ENCODE measurements at places on chromosomes 16 and 17. TPM values are rescaled to one million over a fixed set of nuclear protein-coding genes. Genes with fewer than 3 reads are reported as not detected.

SLC16A11 gene
- 0.47 TPM for total RNA-seq

- no peak for DNase-seq
Observed at GRCh38 chr16:55834049-55834448, 1.2 kb upstream of the CES1 start.

GRCh38 chr17:32488177-32488542, 1.4 kb downstream of the CDK5R1 start:
- no peak for DNase-seq

TP53TG3F gene
- total RNA-seq: not detected

DNA sequence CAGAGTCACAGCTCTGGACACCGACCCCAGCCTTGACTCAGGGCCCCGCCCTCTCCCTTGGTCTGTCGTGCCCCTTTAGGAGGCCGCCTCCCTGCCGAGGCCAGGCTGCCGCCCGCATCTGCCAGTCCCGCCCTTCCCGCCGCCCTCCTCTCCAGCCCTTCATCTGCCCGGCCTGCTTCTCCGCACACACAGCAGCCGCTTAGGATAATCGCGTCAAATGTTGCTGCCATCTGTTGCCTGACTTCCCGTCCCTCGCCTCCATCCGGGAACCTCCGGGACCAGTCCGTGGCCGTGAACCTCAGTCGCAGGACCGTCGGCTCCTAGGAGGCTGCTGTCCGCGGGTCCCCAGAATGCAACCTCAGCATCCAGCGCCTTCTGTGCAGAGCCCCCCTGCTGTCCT, 11.9 kb downstream of the GSE1 start:
- no peak for DNase-seq

DNA sequence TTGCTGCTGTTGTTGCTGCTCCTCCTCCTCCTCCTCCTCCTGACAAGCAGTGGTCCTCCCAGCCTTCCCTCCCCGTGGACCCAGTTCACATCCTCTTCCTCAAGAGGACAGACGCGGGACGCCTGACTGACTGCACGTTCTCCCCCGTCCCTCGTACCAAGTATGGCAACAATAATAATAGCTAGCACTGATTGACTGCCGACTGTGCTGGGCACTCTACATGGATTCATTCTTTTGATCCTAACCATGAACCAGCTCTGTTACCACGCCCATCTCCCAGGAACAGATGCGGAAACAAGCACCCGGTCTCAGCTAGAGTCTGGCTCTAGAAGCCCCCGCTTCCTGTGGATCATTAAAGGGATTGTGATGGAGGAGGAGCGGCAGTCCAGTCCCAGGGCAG, 78.0 kb downstream of the GNAO1 start:
- no peak for DNase-seq

DNA sequence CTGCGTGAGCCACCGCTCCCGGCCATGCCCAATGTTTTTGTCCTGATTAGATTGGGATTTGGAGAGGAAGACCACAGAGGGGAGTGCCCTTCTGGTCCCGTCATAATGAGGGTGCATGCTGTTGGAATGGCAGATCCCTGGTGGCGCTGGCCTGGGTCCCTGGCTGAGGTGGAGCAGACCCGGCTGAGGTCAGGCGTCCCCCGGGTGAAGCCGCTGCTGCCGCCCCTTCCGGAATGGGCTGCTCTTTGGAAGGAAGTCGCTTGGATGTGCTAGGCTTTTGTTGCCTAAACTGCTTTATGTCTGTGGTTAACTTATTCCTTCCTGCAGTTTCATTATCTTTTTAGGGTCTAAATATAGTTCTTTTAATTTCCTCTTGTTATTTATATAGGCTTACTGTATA, 120.3 kb upstream of the CHMP6 start:
- DNase-seq: no peak

DNA sequence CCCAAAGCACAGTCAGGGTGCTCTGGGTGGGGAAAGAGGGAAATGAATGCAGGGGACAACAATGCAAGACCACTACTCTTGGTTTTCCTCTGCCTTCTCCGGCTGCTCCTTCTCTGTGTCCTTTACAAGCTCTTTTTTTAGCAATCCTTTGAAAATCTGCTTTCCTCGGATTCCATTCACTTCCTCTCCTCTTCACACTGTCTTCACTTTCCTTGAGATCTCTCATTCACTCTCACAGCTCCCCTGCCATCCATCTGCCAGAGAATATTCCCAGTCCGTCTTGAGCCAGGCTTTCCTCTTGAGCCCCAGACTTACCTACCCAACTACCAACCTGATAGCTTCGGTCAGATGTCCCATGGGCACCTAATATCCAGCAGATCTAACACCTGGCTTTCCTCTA, 11.0 kb upstream of the SPOP start:
- no peak for DNase-seq

DNA sequence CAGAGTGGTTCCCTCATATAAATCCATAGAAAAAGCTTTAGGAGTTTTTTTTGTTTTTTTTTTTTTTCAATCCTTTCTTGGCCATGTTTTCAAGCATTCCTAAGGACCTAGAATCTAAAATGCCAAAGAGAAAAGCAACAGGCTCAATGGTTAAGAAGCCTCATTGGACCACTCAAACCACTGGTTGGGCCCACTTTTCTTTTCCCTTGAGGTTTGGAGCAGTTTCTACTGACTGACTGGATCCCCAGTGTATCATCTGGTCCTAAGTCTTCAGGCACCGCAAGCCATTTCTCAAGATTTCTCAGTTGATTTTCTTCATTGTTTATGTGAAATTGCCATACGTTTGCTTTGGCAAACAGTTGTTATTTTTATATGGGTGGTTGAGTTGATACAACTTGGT, 14.4 kb downstream of the METTL9 start:
- no peak for DNase-seq

LHX1 gene
- not detected for total RNA-seq

DNA sequence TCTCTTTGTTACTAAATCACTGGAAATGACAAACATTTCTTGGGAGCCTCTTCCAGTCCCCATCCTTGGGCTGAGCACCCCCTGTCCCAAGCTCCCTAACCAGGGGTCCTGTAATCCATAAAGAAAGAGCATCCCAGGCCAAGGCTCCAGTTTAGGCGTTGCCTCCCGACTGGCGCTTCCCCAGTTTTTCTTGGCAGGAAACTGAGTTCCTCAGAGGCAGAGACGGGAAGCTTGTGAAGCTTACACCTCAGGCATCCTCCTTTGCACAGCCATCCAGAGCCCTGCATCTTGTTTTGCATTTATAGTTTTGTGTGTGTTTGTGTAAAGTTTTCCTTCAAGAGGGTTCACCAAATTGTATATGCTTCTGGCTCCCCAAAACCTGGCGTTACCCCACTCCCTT, 7.1 kb downstream of the COPZ2 start:
- DNase-seq: no peak

SLC13A2 gene
- not detected for total RNA-seq

- DNase-seq: no peak
Observed at GRCh38 chr17:35073991-35074627, 10.6 kb upstream of the RFFL start.

GRCh38 chr17:50035945-50036344, 20.0 kb upstream of the ITGA3 start:
- DNase-seq: no peak

- DNase-seq: no peak
Observed at GRCh38 chr16:73124665-73125375, 76.9 kb upstream of the ZFHX3 start.

- no peak for DNase-seq
Observed at GRCh38 chr16:85309656-85310587, 197.7 kb upstream of the CIBAR2 start.

GRCh38 chr16:73976644-73977043, 320.0 kb upstream of the PSMD7 start:
- DNase-seq: no peak

DNA sequence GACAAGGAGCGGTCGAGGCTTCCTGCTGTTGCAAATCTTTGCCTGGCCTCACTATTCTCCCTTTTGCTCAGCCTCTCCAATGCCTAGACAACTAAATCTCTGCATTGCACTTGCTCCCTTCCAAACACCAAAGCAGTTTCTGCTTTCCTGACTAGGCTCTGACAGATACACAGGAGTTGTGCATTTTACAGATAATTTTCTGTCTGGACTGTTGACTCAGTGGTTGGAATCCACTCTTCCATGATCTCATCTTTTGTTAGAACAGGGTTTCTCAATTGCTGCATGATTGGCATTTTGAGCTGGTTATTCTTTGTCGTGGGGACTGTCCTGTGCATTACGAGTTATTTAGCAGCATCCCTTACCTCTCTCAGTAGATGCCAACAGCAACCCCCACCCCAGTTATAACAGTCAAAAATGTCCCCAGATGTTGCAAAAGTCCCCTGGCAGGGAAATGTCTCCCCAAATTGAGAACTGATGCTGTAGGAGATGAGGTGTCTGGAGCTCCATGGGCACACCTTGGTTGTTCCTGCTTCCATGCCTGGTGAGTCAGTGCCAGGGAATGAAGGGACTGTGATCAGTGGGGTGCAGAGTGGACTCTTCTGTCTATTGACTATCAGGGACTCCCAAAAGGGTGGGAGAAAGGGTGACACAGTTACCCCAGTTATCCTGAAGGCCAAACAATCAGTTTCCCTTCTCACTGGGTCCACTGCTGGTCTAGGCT, 557.4 kb upstream of the PSMD7 start:
- no peak for DNase-seq

DNA sequence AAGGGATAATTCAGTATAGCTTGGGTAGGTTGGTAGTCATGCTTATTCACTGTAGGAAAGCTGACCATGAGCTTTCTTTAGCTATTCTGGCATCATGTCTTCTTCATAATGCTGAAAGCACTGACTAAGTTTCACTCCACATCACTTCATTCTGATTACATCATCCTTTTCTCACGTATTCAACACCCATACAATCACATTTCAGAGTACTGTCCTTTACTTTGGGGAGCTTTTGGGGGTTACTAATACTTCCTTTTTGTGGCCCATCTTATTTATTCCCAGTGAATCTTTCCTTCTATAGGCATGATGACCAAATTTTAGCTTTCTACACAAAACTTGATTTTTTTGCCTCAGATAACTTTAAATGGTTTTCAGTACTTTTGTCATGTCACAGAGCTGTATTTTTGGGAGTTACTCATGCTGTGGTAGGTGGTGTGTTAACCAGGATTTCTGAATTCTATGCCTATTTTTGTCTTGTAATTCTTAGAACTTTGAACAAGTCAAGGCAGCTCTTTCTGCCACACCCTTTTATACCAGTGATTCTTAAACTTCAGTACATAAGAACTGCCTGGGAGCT, 23.5 kb downstream of the TADA2A start:
- DNase-seq: no peak

NEK8 gene
- 0.47 TPM for total RNA-seq

DNA sequence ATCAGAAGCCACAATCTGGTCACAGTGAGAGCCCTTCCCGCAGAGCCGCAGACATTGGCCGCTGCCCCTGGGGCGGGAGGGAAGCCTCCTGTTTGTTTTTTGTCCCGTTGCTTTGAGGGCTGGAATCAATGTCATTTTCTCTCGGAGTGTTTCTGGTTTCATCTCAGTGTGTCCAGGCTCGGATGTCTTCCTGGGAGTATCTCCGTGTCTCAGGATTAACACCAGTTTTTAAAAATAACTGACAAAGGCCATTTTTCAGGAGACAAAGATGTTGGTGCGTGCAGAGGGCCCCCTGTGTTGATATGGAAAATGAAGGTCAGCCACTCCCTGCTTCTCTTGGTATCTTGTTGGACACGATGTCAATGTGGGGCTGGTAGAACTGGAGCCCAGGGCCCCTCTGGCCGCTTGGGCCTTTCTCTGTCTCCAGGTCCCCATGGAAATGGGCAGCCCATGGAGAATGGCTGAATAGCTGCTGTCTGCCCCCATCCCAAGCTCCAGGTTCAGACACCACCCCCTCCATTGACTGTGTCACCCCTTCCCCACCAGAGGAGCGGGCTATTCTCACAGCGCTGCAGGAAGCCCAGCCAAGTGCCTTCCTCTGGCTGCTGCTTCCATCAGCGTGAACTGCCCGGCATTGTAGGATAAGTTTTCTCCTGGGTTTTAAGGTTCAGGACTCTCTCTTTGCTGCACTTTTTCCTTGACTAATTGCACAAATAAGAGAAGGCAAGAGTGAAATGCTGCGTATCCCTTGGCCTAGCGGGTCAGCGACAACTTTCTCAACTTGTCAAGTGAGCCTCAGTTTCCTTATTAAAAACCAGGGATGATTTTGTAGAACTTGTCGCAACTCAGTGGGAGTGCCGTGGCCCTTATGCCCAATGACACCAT, 72.2 kb upstream of the METTL9 start:
- DNase-seq: no peak

DNA sequence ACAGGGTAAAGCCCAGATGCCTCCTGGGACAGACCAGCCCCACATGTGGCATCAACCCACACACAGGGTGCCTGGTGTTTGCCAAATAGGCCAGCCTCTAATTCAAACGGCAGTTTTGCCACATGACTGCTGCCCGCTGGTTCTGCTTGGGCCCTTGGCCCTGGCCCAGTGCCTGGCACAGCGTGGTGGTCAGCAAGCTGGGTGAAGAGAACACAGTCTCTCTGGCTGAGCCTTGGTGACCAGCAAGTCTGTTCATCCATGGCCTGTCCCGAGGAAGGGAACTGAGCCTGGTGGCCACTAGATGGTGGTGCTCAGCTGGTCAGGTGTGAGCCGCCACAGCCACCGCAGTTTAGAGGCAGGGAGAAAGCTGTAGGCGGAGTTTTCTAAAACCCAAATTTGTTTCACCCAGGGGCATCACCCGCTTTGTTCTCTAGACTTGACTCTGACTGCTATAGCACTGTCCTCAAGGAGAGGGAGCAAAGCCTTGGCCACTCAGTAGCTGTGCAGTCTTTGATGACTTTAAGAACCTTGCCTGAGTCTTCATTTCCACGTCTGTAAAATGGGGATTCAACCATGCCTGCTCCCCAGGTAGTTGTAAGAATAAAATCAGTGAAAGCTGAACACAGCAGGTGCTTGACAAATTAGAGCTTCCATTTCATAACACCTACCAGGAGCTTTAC, 4.7 kb upstream of the GFAP start:
- peak; percentile 78 for DNase-seq

DNA sequence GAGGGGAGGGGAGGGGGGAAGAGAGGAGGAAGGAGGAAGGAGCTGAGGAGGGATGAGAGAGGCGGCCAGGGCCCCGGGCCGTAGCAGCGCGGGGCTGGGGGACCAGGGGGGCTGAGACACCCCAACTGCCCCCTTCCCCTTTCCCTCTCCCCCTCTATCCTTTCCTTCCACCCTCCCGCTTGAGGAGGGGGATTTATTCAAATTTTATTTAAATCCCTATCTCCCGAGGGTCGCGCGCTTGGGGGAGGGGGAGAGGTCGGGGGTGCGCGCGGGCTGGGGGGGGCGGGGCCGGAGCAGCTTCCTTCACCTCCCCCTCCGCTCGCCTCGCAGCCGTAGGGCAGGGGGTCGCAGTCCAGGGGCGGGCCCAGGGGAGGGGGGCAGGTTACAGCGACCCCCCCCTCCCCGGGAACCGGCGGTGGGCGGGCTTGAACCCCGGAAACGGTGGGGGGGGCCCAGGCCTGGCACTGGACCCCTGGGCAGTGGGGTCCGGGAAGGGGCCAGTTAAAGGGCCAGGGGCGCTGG, at the start of gene FBXL19:
Gene FBXL19 (plus strand): TSS at position 19 of the 522 bp plus-strand sequence. CDS start 2,183 bp downstream, outside the sequence.
- DNase-seq: peak; percentile 60

GRCh38 chr17:16150251-16150856, 65.0 kb downstream of the NCOR1 start:
- DNase-seq: no peak

HIGD1B gene
- 22.3 TPM for total RNA-seq

SREBF1 gene
- total RNA-seq: 9.9 TPM

TRIM16 gene
- total RNA-seq: 22.9 TPM

RSL1D1 gene
- total RNA-seq: 112 TPM

TBC1D3I gene
- total RNA-seq: 0.39 TPM

- DNase-seq: no peak
Observed at GRCh38 chr17:80742091-80742490, 197.5 kb downstream of the RPTOR start.

- DNase-seq: no peak
Observed at GRCh38 chr17:7011942-7012254, 526 bp upstream of the RNASEK start.

CCDC154 gene
- 0.70 TPM for total RNA-seq

SLC5A2 gene
- total RNA-seq: not detected
